IgD-negative memory B cell (primary cell): ENCODE measurements at places on chromosomes 2 and 18. TPM values are rescaled to one million over a fixed set of nuclear protein-coding genes. Genes with fewer than 3 reads are reported as not detected.

APOB gene
- polyA plus RNA-seq = not detected

PSME4 gene
- 6.3 TPM for polyA plus RNA-seq

STK39 gene
- 1.6 TPM for polyA plus RNA-seq

TBR1 gene
- polyA plus RNA-seq = not detected

WIPF1 gene
- polyA plus RNA-seq = 120 TPM
